ENCODE measurements at places on chromosomes 2 and 18.

DNA sequence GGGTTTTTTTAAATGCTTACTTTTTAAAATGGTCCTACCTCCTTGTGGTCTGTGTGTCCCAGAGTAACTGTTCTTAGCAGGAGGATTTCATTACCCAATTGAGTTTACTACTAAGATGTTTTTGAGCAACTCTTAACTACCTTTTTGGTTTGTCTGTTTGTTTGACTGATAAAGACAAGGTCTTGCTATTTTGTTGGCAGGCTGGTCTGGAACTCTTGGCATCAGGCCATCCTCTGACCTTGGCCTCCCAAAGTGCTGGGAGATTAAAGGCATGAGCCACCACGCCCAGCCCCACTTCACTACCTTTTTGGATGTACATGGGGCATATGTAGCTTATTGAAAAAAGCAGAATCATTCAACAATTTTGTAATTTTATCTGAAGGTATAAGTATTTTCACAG lies 14.9 kb downstream of the MRPS9 start:
- no peak for ATAC-seq

DNA sequence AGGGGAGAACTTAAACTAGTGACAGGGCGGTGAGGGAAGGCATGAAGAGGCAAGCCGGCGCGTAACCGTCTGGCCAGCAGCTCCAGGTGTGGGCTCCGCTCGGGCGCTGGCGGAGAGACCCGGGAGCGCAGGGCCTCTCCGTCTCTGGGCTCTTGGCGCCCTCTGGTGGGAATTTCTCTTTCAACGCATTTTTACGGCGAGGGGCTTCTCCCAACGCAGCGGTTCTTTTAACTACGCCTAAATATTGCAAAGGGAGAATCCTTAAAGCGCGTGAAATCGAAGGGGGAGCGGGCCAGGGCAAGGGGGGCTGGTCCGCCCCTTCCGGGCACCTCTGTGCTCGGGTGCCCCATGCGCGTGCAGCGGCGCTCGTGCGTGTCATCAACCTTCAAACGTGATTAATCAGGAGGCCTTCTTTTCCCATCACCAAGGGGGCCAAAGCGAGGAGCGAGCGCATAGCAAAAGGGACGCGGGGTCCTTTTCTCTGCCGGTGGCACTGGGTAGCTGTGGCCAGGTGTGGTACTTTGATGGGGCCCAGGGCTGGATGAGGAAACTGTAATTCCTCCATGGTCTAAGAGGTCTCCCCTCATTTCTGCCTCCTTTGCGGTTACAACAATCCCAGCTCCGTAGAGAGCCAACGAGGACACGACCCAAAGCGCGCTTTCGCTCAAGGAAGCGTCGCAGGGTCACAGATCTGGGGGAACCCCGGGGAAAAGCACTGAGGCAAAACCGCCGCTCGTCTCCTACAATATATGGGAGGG lies 762 bp upstream of the GAD1 start:
- ATAC-seq: peak; percentile 68

DNA sequence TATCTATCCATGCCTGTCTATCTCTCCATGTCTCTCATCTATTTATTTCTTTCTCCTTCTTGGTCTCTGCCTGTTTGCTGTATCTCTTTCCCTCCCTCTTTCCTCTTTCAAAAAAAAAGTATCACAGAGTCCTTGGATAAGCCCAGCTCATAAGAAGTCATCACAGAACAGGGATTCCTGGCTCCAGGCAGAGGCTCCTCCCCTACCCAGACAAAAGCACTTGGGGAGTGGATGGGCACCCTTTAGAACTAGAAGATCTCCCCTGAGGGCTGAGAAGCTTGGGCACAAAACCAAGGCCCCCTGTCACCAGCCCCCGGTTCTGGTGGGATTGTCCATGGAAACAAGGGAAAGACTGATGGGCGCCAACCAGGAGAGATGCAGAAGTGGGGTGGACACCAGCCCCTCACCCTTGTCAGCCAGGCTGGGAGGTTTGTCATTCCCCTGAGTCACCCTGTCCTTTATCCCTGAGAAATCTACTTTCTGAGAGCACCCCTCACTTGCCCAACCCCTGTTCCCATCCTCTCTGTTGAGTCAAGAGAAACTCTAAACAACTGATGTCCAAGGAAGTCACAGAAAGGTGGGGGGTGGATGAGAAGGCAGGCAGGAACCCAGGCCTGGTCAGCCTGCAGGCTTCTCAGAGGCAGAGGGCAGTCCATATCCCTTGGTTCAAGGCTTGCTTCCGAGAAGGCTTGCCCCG lies 127.1 kb downstream of the TNS1 start:
- ATAC-seq: no peak

DNA sequence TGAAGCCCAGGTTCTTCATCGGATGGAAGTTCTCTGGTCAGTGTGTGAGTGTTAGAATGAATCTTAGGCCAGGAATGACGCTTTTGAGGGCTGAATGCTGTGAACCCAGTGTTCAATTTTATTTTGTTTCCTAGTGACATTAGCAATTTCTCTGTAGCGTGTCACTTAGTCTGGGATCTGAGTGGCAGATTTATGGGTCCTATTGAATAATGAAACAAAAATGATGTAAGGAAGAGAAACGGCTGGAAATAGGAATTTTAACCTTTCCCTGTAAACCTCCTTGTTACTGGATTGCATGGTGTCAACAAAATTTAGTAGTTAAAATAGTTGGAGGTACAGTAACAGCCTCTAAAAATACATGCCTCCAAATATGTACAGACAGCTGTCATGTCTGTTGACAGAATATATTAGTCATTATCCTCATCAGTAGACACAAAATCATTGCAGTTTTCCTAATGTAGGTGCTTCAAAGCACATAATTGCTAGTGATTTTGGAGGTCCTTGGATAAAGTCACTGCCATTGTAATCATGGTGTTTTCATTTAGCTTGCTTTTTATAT lies 223.8 kb upstream of the SPRED2 start:
- ATAC-seq: no peak

- ATAC-seq: no peak
Measured at GRCh38 chr2:38421274-38422056, 44.4 kb upstream of the ATL2 start.

GRCh38 chr18:3624546-3624934 lies 174.6 kb downstream of the TGIF1 start:
- ATAC-seq: no peak

- no peak for ATAC-seq
Measured at GRCh38 chr2:197281421-197281820, 29.2 kb downstream of the ANKRD44 start.
